OCI-LY7 (cell line): ENCODE measurements at places on chromosomes 6 and 20. TPM values are rescaled to one million over a fixed set of nuclear protein-coding genes. Genes with fewer than 3 reads are reported as not detected.

The TMEM170B gene
- total RNA-seq: 5.1 and 5.6 TPM in 2 replicates

The NHLRC1 gene
- not detected in 2 replicates for total RNA-seq

The HLA-DMB gene
- 77.0 and 78.5 TPM in 2 replicates for total RNA-seq

GRCh38 chr6:13268913-13269518 lies 59.3 kb downstream of the TBC1D7 start:
- no peak for DNase-seq
